Common myeloid progenitor, CD34-positive (primary cell): ENCODE measurements at places on chromosomes 7 and 10.

DNA sequence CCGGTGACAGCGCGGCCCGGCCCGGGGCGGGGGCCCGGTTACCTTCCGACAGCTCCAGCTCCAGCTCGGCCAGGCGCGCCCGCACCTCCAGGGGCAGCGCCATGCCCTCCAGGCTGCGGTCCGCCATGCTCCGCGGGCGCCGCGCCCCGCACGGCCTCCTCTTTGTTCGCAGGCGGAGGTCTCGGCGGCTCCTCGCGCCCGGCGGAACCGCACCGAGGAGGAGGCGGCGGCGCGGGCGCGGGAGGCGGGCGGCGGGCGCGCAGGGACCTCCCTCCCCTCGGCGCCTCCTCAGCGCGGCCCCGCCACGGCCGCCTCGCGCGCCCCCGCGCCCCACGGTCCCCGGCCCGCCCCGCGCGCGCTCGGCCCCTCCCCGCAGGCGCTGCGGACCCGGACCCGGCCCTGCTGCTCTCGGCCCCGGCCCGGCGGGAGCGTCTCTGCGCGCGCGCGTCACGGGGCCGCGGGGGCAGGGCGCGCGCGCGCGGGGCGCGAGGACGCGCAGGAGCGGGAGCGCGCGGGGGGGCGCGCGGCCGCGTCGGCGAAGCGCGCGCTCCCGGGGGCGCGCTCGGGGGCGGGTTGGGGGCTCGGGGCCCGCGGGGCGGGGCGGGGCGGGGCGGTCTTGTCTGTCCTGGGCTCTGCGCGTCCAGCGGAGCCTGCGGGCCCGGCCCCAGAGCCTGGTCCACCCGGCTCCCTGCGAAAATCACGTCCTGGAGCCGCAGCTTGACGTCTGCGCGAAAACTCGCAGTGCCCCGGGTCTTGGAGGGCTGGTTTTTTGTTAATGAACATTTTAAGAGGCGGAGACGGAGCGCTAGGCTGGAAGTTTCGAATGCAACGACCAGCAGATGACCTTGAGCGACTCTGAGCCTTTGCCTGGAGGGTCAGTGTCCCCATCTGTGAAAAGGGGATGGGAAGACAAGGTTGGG, at the start of gene DIP2C:
DIP2C (minus strand) TSS at position 217 of the 920 bp plus-strand sequence; CDS start at position 127, 90 bp downstream.
- peak; percentile 5 for DNase-seq

- DNase-seq = no peak
These were observed 28.9 kb upstream of the FZD1 start for GRCh38 chr7:91235211-91235832.

GRCh38 chr7:145216866-145217265, 381.0 kb upstream of the TPK1 start:
- DNase-seq = no peak

DNA sequence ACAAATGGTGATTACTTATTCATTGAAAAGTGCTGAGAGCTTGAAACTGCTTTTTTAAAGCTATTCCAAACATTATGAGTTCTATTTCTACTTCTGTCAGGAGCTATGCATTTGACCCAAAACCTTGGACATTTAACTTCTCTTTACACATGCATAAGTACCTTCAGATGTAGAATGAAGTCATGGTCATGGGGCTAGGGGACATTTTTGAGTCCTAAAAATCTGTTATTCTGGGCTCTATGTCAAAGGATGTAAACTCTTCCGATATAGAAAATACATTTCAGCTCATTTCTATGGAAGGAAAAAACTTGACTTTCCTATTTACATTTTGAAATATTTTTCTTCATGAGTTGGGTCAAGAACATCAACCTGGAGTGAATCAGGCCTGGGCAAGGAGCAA, 179.5 kb upstream of the CXCL12 start:
- DNase-seq = no peak

DNA sequence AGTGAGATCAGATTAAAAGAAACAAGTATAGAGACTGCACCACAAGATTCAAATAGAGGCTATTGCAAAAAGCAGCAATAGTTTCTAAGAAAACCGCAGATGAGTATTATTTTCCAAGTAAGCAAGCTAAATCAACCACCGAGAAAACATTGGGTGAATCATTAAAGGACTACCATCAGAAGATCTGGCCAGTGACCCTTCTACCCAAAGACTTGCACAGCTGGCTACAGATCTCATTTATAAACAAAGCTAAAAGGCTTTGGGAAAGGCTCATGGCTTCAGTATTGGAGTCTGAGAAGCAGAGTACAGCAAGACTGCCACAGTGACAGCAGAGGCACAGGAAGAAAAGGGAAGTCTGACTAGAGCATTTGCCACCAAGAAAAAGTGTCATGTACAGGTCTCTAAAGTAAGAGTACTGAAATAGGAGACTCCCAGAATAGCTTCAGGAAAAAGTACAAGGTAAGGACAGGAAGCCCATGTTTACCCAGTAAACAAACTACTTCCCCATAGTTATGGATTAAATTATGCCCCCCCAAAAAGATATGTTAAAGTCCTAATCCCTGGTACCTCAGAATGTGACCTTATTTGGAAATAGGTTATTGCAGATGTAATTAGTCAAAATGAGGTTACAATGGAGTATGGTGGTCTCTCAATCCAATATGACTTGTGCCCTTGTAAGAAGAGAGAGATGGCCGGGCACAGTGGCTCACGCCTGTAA, 19.0 kb downstream of the STEAP1 start:
- no peak for DNase-seq

- no peak for DNase-seq
These were observed 147.2 kb upstream of the FAM171A1 start for GRCh38 chr10:15518250-15518649.

DNA sequence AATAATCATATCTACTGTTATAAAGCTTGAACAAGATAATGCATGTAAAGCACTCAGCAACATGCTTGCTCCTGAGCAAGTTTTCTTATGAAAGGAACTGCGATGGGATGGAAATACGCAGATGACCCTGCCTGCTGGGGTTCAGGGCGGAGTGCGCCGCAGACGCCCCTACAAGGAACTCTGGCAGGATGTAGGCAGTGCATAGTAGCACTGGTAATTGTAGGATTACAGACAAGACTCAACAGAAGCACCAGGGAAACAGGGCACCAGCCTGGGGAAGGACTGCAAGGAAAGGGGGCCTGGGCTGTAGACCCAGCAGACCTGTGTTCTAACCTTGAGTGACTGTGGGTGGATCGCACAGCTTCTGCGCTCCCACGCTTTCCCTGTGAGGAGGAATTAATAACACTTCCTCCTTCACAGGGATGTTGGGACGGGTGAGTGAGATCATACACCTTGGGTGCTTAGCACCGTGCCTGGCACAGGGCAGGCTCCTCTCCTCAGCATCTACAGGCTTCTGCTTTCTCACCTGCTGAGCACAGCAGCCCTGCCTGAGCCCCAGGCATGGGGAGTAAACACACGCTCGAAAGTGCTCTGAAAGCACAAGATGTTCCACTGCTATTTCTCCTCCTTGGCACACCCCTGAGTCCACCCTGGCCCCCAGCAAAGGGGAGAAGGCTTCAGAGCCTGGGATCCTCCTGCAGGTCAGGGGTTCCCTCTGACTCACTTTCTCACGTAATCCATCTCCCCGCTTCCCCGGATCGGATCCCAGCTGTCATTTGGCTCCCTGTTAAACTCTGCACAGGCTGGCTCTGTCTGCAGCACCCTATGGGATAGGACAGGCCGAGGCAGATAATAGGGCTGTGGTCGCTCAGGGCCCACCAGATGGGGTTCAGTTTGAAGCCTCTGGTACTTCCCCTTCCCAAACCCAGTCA, 19.2 kb downstream of the ITPRIP start:
- DNase-seq = no peak

DNA sequence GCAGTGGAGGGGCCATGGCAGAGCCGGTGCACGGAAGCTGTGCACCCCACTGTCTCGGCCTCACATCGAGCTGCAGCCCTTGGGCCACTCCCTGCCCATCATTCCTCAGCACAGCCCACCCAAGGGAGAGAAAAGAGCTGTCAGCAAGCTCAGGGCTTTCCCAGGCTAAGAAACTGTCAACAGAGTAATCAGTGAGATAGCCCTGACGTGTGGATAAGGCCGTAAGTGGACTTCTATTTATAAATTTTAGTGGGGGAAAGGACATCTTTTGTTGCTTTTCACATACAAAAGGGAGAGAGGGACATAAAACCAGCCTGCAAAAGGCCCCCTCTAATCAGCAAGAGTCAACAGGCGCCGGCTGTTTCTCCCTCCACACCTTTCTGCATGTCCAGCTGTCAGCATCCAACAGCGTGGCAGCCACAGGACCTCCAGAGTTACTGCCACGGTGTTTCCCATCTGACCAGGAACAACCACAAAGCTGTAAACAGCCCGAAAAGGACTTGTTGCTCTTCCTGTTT, 56.8 kb upstream of the DDC start:
- no peak for DNase-seq

DNA sequence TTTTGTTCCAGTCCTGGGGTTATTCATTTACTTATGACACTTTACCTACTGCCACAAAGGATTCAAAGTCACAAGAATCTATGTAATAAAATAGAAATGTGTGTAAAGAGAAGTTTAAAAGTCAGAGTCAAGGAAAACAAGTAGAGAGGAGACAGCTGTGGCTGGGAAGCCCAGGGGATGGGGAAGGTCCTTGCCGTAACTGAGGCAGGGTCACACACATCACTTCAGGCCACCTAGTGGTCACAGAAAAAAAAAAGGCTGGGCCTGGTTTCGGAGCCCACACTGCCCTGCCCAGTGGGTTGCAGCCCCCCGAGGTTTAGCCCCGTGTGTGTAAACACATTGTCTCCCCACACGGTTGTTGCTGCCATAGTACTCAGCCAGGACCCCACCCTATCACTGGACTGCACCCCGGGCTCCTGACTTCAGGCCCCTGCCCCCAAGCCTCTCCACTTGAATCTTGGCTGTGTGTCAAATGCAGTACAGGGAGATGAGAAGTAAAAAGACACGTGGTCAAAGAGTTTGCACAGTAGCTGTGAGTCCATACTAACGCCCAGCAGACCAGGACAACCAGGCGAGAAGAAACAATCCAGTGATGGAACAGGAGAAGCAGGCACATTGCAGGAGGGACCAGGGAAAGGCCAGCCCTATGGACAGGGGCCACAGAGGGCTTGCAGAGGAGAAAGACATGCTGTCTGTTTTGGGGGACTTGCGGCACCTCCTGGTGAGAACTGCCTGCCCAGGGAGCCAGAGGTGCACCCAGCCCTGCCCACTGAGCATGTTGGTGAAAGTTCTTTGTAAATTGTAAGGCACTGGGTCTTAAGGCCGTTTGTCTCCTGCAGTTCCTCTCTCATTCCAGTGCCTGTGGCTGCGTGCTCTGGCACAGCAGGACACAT, 91.4 kb upstream of the MACROH2A2 start:
- DNase-seq = no peak

- DNase-seq = peak; percentile 32
These were observed 27.8 kb downstream of the UNC5B start for GRCh38 chr10:71239946-71240795.

- DNase-seq = peak; percentile 96
These were observed 99.2 kb downstream of the GRK5 start for GRCh38 chr10:119306514-119306951.

DNA sequence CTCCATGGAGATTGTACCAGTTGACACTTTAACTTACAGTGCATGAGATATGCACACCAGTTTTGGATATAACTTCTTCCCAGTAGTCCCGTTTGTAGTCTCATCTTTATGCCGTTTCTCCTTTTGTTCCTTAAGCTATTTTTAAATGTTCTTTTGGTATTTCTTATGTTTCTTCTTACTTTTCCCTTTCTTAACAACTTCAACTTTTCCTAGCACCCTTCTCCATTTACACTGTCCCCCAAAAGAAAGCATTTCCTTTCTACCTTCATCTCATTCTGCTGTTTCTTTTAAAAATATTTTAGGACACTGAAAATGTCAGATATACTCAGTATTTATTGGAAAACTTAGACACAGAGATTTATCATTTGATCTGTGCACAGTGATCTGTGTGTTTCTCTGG, 1.5 kb downstream of the PSMC2 start:
- no peak for DNase-seq

GRCh38 chr10:73167458-73167782, 388 bp downstream of the ECD start:
- DNase-seq = no peak

GRCh38 chr10:24346877-24347519, 138.1 kb downstream of the KIAA1217 start:
- no peak for DNase-seq

GRCh38 chr7:142391191-142391992, 133.5 kb upstream of the PRSS58 start:
- DNase-seq = peak; percentile 70

DNA sequence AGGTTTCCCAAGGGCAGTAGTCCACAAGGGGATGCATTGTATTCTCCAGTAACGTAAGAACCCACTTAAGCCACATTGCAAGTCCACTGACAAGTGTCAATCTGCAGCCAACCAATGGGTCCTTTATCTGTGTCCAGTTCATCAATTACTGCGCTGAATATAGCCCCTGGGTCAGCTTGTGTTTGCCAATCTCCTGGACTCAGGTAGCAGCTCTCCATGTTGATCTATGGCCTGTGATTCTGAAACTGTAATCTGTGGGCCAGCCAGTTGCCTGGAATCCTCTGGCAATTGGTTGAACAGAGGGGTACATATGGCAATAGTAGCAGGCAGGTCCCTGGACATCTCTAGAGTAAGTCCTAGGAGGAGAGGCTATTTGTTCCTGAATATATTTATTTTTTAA, 8.8 kb upstream of the TMEM248 start:
- no peak for DNase-seq

DNA sequence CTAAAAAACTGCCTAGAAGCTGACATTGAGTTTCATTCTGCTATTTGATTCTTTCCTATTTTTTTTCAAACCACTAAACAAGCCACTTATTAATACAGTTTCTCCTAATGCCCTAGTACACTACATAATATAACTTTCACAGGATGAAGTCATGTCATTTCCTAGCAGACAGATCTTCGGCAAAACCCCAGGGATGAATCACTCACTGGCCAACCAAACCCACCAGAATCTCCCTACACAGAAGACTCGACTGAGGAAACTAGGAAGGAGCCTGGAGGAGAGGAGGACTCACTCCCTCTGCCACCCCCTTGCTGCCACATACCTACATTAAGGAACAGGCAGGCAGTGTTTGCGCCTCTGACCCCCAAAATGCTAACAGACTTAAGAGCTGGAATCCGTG, 33.4 kb downstream of the XPNPEP1 start:
- no peak for DNase-seq

DNA sequence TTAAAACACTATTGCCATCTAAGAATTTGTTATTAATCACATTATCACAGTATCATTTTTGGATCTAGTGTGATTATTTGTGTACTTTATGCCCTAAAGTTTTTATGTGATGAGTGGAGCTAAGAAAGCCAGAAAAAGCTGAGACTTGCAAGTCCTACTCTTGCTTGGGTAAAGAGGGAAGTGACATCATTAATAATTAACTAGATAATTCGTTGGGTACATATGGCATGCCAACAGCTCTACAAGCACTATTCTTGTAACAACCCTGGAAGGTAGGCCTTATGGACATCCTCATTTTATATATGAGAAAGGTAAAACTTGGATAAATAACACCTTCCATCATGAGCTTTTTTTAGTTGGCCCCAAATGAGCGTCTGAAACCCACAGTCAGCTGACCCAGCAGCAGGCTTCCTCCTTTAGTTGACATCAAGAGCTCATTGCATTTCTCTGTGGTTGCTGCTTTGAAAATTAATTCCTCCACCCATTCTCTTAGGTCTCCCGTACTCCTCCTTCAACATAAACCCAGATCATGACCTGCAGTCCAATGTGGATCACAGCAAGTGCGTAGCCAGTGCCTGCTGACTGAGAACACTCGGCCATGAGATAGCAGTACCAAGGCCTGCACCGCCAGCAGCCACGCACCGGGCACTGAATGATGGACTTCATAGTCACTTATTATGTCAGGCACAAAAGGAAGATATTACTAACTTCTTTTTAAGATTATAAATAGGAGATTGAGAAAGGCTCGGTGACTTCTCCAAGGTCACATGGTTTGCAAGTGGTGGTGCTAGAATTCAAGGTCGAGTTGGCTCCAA, 292.0 kb upstream of the AOAH start:
- DNase-seq = peak; percentile 45

GRCh38 chr7:139394540-139394939, 34.8 kb downstream of the LUC7L2 start:
- DNase-seq = peak; percentile 30
